NCI-H187 (cell line): ENCODE measurements at places on chromosomes 4 and X.
A peak's percentile ranks its signal among the peaks of the same experiment; 100 is the strongest.

GRCh38 chr4:14046642-14047041, 419.1 kb upstream of the BOD1L1 start:
- DNase-seq: no peak

GRCh38 chr4:143251348-143251747, 66.6 kb downstream of the USP38 start:
- no peak for DNase-seq

DNA sequence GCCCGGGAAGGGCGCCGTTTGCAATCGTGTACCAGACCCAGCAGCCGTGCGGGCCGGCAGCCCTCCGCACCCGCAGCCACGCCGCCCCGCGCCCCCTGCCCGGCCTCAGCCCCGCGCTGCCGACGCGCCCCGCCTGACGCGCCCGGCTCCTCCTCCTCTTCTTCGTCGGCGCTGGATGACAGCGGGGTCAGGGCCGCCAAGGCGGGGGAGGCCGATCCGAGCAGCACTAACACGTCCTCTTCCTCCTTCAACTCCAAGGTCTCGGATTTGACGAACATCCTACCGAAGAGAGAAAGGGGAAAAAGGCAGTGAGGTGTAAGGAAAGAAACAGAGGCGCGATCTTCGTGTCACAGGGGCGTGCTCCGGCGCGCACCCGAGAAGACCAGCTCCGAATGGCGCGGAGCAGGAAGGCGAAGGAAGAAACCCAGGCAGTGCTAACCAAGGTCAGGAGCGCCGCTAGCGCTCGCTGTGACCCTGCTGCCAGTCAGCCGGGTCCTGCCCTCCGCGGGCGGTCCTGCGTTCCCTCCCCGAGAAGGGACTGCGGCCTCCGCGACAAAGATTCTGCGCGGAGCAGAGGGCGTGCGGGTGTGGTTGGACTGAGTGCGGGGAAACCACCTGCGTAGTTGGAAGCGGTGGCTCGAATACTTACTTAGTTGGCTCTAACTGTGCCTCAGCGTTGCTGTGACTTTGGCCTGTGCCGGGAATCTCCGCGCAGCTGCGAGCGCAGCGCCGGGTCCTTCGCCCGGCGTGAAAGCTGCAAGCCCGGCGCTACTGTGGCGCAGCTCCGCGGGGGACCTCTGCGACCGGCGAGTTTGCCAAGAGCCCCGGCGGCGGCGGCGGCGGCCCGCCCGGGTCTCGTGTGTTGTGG, 548 bp downstream of the NEUROG2 start:
- DNase-seq: no peak

GRCh38 chrX:38803588-38804431, 2.6 kb downstream of the MID1IP1 start:
- no peak for DNase-seq

- DNase-seq: no peak
These were observed 18.1 kb upstream of the APBB2 start for GRCh38 chr4:41232406-41232805.

DNA sequence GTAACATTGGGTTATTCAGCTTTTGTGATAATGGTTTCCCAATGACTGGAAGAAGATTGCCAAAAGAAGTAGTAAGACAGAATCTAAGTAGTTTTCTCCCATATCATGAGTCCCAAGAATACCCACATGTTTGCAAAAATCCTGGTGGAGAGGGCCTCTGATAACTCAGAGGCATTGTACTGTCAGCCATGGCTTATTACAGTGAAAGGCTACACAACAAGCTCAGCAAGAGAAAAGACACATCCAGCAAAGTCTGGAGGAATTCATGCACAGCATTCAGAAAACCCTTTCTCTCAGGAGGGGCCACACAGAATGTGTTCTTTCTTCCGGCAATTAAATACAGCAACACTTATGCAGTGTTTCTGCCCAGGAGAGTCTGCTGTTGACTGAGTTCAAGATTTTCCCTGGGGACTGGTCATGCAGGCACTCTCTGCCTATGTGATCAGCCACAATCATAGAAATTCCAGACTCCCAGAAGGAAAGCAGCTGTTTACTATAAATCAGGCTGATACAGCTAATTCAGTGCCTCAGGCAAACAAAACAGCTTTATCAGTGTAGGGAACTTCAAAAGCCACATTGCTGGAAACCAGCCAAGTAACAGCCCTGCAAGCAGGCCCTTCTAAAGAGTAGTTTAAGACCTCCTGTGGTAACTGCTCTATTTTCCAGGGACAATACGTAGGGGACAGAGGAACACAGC, 937.1 kb downstream of the CCSER1 start:
- peak; percentile 90 for DNase-seq

- DNase-seq: no peak
These were observed 318.6 kb downstream of the LDB2 start for GRCh38 chr4:16579866-16580265.

DNA sequence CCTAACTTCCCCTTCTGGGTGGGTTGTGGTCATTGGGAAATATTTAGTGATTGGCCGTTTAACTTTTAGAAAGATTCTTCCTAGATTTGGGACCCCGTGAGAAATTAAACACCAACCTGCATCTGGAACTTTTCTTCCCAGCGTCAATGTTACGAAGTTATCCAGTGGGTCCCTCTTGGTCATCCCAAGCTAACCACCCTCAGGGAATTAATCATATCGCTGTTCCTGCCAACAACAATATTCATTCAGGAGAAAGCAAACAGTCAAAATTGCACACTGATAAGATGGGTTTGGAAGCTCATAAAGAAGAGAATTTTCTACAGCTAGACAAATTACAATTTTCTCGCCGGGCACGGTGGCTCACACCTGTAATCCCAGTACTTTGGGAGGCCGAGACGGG, 121.2 kb upstream of the STX18 start:
- DNase-seq: no peak

DNA sequence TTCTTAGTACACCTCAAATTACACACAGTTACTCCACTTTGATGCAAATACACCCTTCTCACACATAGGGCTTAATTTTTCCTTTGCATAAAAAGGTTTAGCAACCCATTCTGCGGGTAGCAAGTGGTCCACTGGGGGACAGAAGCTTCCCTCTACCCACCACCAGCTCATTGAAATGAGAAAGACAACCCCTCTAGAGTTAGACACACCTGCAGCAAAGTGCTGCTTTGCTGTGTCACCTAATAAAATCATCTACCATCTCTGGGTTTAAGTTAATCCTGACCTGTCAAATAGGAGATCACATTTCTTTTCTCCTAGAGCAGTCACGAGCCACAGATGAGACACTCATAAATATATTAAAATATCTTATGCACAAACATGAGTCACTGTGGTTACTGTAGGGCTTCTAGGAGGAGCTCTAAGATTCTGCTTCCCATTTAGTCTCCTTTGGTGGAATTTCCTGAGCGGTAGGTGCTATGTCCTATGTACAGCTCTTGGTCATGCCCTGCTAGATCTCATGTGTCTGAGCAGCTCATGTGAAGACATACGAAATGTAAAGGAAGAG, 11.9 kb downstream of the BMX start:
- no peak for DNase-seq

DNA sequence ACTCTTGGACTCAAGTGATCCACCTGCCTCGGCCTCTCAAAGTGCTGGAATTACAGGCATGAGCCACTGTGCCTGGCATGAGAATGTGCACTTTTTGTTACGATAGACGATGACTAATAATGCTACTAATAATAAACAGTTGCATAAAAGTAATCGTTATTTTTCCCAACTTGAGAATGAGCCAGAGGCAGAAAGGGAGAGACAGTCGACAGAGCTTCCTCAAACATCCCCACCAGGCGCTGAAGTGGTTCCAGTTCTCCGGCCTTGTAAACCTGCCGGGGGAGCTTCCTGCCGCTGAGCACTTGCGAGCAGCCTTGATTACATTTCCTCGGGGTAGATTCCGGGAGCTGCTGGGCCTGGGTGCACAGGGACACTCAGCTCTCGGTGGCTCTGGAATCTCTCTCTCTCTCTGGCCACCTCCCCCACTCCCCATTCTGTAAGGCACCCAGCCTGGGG, 8.9 kb upstream of the HTRA3 start:
- DNase-seq: no peak

DNA sequence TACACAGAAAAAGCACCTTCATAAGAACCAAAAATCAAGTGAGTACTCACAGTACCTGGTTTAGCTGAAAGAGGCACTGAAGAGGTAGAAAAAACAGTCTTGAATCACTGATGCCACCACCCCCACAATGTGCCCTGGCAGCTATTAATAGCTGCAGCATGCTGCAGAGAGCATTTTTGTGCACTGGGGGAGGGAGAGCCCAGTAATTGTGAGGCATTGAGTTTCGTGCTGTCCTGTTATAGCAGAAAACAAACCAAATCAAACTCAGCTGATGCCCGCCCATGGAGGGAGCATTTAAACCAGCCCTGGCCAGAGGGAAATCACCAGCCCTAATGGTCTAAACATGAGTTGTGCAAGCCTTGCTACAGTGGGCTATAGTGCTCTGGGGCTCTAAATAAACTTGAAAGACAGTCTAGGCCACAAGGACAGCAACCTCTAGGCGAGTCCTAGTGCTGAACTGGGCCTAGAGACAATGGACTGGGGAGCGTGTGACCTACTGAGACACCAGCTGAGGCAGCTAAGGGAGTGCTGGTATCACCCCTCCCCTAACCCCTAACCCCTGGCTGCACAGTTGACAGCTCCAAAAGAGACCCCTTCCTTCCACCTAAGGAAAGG, 106.3 kb upstream of the TMLHE start:
- no peak for DNase-seq

DNA sequence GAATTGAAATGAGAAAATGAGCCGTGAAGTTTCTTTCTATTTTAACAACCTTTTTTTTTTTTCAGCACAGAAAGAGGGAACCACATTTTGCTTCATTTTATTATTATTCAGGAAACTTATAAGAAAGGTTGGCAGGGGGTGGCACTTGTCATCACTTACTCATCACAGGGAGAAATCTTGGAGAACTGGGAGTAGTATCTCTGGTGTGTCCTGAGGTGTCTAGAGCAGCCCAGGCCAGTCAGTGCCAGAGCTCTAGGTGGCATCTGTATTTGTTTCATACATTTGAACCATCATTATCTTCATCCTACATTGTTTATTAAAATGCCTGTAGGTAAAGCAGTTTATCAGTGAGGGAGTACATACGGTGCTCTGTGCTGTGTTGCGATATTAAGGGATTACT, 43.8 kb upstream of the ARHGAP24 start:
- DNase-seq: no peak

- DNase-seq: no peak
These were observed 56.7 kb downstream of the RAPGEF2 start for GRCh38 chr4:159159611-159160010.

GRCh38 chr4:181365671-181366070, 877.5 kb upstream of the TENM3 start:
- no peak for DNase-seq

DNA sequence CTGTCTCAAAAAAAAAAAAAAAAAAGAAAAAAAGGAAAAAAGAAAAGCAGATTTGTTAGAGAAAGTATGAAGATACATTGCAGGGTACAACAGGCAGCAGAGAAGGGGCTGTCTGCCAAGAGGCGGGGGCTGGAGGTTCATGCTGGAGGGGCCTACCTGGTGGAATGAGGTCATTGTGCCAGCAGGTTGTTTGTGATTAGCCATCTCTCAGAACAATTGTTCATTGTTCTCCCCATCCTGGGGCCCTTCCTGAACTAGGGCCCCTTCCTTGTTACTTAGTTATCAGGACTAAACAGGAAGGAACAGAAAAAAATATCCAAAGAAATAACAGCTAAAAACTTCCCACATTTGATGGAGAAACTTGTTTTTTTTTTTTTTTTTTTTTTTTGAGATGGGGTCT, 14.0 kb upstream of the GPKOW start:
- no peak for DNase-seq

GRCh38 chr4:136369073-136369472, 1163.2 kb downstream of the PCDH18 start:
- no peak for DNase-seq

- DNase-seq: no peak
These were observed 173.7 kb downstream of the PABPC4L start for GRCh38 chr4:134027931-134028330.

DNA sequence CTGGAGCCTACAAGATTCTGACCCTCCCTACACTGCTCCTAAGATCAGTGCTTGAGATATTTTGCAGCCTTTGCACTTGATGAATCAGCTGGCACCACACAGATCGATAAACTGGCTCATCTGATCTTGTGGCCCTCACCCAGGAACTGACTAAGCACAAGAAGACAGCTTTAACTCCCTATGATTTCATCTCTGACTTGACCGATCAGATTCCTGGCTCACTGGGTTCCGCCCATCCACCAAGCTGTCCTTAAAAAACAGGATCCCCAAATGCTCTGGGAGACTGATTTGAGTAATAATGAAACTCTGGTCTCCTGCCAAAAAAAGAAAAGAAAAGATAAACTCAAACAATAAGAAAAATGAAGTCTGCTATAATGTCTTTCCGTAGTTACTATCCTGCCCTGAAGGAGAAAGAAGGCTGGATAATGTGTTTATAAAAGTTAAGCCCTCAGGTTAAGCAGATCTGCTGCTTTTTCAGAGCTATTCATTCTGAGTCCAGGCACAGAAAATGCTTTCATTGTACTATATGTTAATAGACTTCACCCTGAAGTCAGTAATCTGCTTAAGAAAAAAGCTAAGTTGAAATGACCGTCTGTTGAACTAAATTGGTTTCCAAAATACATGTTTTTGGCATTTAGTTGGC, 795.2 kb downstream of the TRIML1 start:
- no peak for DNase-seq

GRCh38 chr4:46844325-46844917, 64.6 kb downstream of the COX7B2 start:
- no peak for DNase-seq

DNA sequence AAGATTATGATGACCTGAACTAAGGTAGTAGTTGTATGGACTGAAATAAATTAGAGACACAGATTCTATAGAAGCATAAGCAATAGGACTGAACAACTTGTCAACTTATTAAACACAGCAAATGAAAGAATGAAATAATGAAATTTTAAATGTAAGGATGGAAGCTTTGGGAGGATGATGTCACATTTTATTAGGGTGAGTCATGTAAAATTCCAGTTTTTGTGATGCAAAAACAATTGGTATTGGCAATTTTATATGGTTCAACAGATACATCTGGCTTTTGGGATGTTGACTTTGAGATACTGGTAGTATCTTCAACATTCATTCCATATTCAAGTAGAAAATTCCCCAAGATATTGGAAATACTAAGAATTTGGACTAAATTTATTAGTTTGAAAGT, 72.7 kb upstream of the IL15 start:
- no peak for DNase-seq
